ENCODE measurements at places on chromosomes 2 and 18.
A peak's percentile ranks its signal among the peaks of the same experiment; 100 is the strongest.

GRCh38 chr18:7886436-7886835 is 319.3 kb downstream of the PTPRM start:
- DNase-seq, result no peak

DNA sequence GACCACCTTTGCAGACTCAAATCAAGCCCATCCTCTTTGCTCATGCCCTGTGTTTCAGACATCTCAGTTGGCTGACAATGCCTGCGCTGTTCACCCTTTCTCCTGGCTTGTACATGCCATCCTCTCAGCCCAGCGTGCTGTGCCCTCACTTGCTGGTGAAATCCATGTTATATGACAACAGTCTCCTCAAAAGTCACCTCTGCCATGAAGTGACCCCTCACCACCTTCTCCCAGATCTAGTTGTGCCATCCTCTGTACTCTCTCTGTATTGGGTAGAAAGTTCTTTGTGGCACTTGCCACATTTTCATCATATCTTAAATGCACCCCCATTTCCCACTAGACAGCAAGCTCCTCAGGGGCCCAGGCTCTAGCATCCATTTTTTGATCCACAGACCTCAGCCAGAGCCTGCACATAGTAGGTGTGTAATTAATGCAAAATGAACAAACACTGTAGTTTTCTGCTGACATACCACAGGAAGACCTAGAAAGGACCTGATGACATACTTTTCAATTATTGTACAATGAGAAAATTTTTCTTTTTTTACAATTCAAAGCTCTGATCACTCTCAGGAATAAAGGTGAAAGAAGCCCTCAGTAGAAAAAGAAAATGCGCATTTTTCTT is 22.8 kb downstream of the ZEB2 start:
- no peak for DNase-seq

DNA sequence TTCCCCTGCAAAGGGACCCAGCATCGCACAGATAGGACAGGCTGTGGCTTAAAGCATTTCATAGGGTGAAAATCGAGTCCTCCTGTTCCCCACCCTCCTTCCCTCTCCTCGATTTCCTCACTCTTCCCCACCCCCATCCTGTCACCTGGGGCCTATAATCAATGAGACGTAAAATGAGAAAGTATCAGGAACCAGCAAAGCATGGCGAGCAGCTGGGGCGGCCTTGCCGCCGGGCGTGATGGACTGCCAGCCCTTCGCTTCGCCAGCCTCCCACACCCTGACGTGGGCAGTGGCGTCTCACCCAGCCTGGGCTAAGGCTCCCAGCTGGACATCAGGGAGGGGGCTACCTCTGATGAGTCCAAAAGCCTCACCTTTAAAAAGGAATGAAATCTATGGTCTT is 11.1 kb downstream of the SLC30A3 start:
- DNase-seq, result no peak

GRCh38 chr2:38301340-38301968 is 75.6 kb downstream of the ATL2 start:
- DNase-seq, result no peak

DNA sequence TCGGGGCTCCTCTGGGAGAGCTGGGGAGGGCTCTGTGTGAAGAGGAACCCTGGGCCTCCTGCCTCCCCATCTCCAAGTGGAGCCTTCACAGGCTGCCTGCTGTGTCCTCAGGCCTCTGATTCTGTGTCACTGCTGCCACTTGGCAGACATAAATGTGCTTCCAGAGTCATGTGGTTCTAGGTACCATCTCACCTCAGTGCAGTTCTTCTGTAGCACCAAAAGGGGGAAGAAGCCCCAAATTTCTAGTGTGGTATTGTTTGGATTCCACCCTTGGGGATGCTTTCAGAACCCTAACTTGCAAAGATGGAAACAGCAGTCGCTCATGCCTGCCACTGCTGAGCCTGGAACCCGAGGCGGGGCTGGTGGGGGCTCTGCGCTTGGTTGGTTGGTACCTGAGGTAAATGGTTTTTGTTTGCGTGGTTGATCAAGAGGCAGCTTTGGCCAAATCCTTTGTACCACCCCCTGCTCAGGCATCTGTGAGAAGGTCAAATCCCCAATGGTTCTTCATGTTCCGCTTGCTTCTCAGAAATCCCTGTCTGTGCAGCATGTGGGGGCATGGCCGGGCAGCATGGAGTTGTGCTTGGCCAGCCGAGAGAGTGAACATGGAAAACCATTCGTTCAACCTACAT is 27.5 kb downstream of the COA5 start:
- no peak for DNase-seq

GRCh38 chr18:10916387-10916786 is 233.0 kb downstream of the PIEZO2 start:
- no peak for DNase-seq

DNA sequence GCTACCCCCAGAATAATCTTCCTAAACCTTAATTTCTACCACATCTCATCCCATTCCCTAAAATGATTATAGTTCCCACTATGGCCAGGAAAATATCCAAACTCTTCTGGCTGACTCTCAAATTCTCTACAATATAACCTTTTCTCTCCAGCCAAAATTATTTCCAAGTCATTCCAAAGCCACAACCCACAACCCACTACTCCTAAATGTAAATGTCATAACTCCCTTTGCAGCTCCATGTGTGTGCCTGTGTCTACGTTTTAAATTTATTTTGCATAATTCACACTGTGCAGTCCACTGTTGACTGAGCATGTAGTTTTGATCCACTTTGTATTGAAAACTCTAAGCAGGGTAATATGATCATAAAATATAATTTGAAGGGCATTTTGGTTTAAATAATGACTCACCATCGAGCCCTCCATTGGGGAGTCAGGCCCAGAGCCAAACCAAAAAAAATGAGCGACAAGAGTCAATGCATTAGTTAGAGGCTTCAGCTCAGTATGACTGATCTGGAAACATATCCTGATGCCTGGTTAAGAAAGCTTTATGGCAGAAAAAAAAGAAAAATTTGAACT is 171.0 kb downstream of the AFF3 start:
- no peak for DNase-seq

DNA sequence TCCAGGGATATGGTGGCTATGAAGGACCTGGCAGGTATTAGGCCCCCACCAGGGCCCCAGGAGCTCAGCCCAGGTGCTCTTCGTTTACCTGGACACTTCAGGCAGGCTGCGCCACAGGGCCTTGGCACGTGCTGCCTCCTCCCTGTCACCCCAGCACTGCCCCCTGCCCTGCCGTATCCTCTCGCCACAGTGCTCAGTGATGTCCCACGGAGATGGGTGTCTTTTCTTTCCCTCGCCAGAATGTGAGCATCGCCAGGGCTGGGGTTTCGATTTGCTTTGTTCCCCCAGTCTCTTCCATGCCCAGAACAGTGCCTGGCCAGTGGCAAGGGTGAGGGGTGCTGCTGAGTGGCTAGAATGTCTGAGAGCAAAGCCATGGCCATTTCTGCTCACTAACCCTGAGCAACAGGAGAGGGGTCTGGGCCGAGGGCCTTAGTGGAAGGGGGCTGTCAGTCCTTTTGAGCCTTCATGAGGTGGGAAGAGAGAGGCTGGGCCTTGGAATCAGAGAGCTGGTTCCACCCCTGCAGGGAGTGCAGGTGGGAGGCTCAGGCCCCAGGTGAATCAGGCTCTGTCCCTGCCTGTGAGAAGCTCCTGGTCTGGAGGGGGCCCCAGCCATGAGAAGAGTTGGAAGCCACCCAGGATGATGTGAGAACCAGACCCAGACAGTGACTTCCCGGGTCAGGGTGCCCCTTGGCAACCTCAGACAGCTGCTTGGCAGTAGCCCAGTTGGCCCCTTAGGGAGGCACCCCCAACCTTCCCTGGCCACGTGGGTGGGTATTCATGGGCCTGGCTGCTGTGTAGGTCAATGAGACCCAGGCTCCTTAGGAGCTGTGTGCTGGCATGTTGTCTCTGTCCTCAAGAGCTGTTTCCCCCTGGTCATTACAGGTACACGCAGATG is 129.9 kb upstream of the HS6ST1 start:
- no peak for DNase-seq

GRCh38 chr2:197079832-197080555 is 153.5 kb upstream of the PGAP1 start:
- DNase-seq, result peak; percentile 78

DNA sequence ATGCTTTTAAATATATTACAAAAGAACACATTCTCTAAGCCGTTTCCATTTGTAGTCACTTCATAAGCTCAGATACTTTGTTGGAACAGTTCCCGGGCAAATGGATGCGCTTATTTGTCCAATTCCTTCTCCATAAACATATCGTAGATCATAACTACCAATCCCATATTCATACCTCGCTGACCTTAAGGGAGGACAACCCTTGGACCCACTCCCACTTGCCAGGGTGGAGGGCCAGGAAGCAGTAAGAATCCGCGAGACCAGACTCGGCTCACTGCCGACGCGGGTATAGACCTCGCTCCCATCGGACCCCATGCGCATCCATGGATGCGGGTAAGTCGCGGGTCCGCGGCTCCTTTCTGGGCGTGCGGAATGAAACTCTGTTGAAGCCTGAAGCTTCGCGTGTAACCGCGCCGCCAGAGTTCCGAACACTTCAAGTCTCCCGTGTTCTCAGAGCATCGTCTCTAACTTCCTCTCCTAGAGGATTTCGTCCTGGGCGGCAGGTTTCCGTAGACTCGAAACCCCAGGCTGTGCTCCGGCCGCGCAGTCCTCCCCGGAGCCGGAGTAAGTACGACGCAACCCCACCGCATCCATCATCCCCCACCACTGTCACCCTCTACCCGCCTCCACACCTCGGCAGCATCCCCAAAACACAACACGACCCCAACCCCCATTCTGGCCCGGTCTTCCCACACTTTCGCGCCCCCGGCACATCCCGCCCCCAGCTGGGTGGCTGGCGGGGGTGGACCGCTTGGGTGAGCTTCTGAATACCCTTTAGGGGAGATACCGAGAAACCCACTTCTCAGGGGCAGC is 1.1 kb downstream of the DSC3 start:
- no peak for DNase-seq

DNA sequence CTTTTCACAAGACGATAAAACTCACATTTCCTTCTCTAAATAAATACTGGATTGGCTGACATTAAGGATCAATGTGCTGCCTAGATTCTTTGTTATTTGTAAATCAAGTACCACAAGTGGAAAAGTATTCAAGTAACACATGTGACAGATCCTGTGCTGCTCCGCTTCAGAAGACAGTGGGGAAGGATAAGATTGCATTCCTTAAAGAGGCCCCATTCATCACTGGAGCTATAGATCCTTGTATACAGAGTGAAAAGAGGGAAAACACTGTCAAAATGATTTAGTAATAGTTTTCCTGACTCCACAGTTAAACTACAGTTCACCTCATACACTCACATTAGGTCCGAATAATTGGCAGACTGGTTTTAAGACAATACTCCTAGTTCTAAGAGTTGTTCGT is 108.0 kb upstream of the CSRNP3 start:
- no peak for DNase-seq

DNA sequence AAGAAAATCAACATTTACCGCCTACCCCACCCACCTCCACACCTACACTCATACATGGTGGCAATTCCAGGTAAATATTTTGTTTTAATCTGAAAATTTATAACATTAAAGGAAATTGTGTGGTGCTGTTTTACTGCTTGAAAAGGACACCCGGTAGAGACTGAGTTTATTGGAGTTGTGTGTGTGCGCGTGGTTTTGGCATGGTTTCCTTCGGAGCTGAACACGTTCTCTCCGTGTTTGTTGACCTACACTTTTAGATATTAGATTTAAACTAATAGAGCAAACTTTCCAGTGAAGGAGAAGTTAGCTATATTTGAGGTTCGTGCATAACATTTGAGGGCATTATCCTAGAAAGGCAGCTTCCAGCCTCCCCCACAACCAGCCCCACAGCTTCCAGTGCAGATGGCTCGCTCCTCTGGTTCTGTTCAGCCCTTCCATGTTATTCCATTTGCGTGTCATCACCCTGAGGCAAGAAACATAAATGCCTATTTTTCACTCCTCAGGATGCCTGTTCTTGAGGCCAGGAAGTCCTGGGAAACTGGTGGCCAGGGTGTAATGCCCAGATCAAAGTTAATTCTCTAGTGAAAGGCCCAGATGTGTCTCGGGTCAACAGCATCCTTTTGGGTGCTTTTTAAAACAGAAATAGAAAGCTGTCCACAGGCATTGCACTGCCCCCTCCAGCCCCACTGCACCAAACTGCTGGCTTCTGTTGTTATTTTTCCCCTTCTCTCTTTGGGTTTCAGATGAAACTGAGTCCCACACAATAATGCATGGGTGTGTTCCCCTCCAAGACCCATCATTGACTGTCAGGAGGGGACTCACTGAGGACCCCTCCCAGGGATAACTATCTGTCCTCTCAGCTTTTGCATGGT is 190.2 kb downstream of the SETBP1 start:
- no peak for DNase-seq

GRCh38 chr2:164969909-164970690 is 14.8 kb upstream of the SLC38A11 start:
- DNase-seq, result no peak

GRCh38 chr2:17672583-17673317 is 80.9 kb downstream of the SMC6 start:
- DNase-seq, result no peak

GRCh38 chr2:228466851-228467250 is 285.4 kb upstream of the SPHKAP start:
- no peak for DNase-seq

DNA sequence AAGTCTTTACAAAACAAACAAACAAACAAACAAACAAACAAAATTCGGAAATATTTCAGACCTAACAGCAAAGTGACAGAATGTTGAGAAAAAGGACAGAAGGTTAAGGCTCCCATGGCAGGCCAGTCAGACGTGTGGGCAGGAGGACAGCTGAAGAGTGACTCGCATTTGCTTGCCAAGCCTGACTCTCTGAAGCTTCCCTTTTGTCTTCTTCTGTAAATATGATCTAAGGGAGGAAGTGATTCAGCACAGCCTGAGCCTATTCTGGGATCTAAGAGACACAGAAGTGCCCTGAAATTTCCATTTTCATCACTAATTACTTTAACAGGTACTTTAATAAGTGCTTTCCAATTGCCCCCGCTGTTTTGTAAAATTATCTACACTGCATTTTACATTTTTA is 134.0 kb upstream of the LYPD1 start:
- DNase-seq, result no peak

DNA sequence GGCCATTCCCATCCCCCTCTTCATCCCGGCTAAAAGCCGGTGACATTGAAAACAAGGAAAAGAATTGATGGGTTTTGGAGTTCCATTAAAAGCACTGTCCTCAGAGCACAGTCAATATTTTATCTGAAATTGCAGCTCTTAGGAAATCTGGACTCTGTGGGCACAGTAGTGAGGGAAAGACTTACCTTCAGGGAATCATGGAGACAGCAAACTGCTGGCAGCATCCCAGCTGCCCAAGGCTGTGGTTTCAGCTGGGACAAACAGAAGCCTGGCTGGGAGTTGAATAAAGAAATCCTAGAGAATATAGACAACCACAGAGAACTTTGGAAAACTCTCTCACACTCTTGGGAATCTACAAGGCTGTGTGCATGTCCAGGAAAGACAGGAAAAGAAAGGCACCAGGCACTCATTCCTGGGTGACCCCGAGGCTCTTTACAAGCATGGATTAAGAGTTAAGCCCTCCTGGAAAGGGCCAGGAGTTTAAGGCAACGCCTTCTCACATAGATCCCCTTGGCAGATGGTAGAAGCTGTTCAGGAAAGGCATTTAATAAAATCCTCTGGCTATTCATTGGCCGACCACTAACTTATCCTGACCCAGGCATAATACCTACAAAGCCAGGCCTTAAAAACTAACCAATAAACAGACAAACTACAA is 255.1 kb downstream of the MYT1L start:
- DNase-seq, result no peak

All from COR-L47 (cell line).